Bronchial epithelial cell (primary cell): ENCODE measurements at places on chromosomes 11 and 22. TPM values are rescaled to one million over a fixed set of nuclear protein-coding genes. Genes with fewer than 3 reads are reported as not detected.

- DNase-seq: no peak
Measured at GRCh38 chr22:39446239-39446721, 10.5 kb upstream of the MGAT3 start.

- DNase-seq: no peak
Measured at GRCh38 chr22:22380098-22381030, 128.2 kb downstream of the ZNF280B start.

DNA sequence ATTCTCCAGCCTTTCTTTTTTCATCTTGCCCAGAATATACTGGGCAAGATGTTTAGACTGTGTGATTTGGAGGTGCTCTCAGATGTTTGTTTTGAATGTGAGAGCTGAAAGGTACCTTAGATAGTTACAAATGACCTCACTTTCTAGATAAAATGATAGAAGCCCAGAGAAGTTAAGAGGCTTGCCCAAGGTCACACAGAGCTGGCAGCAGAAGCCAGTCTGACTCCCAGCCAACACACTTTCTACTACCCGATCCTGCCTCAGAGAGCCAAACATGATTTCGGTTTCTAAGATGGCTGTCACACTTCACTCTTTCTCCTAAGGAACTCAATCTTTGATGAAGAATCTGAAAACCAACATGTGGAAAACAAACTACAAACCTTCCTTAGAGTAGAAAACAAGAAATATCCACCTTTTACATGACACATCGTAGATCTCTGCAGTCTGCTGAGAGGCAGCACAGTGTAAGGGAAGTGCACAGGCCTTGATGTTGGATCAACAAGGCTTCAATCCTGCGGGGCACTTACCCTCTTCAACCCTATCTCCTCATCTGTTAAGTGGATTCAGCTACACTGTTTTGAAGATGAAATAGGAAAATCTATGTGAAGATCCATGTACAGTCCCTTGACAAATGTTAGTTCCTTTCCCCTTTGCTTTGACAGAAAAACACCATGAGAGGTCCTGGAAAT is 58.6 kb downstream of the SYTL2 start:
- DNase-seq: no peak

DNA sequence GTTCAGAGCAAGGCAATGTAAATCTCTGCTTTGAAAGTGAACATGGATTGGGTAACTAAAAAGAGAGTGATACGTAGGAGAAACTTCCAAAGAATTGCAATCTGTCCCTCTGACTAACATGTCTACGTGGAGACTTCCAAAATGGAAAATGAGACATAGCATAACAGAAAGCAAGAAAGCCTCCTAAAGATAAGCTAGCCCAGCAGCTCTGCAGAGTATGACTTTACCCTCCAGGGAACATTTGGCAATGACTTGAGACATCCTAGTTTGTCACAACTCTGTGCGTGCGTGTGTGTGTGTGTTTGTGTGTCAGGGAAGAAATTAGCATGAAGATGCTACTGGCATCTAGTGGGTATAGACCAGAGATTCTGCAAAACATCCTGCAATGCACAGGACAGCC is 817.4 kb downstream of the NTM start:
- no peak for DNase-seq

DNA sequence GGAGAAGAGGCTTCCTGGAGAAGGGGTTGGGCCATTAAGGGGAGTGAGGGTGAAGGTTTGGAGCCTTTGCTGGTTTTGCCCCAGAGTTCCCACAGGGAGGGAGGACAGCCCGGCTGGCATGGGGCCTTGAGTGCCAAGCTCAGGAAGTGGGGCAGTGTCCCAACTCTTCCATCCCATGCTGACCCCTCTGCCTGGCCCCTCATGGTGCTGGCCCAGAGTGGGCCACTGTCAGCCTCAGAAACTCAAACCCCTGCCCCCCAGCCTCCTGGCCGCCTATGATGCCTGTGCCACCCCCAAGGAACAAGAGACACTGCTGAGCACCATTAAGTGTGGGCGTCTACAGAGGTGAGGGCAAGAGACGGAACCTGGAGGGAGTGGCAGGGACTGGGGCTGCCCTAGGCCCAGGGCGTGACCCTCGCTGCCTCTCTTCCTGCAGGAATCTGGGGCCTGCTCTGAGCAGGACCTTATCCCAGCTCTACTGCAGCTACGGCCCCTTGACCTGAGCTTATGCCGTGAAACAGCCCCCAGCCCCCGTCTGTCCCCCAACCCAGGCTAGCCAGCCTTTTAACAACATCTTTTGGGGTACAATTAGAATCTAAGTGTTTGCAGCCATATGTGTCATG is 5.4 kb downstream of the MUS81 start:
- DNase-seq: no peak

The APIP gene
- total RNA-seq: 19.0 and 27.8 TPM in 2 replicates

The C22orf31 gene
- not detected in 2 replicates for total RNA-seq

The MMP12 gene
- not detected in 2 replicates for total RNA-seq

The CDKN1C gene
- total RNA-seq: 9.5 and 9.9 TPM in 2 replicates
